Osteoblast (primary cell): ENCODE measurements at places on chromosomes 4 and X. TPM values are rescaled to one million over a fixed set of nuclear protein-coding genes. Genes with fewer than 3 reads are reported as not detected.

CSAG2 gene
- not detected in 2 replicates for total RNA-seq

WDR17 gene
- total RNA-seq: 0.36 and 0.59 TPM in 2 replicates

CPE gene
- total RNA-seq: 6.9 and 8.5 TPM in 2 replicates

PLS3 gene
- 324 and 358 TPM in 2 replicates for total RNA-seq

MID1 gene
- total RNA-seq: 26.5 and 26.8 TPM in 2 replicates

XK gene
- total RNA-seq: under 0.01 TPM in 2 replicates

MAGEA8 gene
- not detected in 2 replicates for total RNA-seq

PGAM4 gene
- not detected in 2 replicates for total RNA-seq

CT45A10 gene
- total RNA-seq: not detected in 2 replicates

TMEM165 gene
- 151 and 163 TPM in 2 replicates for total RNA-seq

MAP7D2 gene
- under 0.01 and 0.36 TPM in 2 replicates for total RNA-seq

PFKFB1 gene
- total RNA-seq: not detected in 2 replicates

HTN3 gene
- not detected in 2 replicates for total RNA-seq

NLGN4X gene
- total RNA-seq: 1.4 and 11.5 TPM in 2 replicates

PPP1R3F gene
- total RNA-seq: 3.2 and 4.0 TPM in 2 replicates
